ENCODE measurements at places on chromosomes 12 and 14.

GRCh38 chr14:102255401-102256190, 49.4 kb downstream of the MOK start:
- no peak for DNase-seq

DNA sequence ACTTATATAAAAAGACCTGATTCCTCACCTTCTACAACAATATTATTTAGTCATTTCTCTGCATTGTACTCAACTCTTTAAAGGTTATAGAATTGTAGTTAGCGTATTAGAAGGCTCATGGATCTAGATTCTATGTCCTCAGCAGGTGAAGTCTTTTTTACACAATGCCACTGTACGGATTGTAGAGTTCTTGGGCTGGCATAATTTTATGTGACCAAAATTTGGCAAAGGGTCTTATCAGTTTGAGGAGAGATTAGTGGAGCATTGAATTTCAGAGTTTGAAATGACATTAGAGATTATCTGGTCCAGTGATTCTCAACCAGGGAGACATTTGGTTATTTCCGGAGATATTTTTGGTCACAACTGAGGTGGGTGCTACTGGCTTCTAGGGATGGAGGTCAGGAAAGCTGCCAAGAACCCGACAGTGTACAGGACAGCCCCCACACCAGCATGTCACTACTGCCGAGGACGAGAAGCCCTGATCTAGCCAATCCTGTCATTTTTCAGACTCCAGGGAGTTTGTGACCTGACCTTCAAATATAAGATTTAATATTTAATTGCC, 63.9 kb downstream of the BICD1 start:
- DNase-seq, result no peak

DNA sequence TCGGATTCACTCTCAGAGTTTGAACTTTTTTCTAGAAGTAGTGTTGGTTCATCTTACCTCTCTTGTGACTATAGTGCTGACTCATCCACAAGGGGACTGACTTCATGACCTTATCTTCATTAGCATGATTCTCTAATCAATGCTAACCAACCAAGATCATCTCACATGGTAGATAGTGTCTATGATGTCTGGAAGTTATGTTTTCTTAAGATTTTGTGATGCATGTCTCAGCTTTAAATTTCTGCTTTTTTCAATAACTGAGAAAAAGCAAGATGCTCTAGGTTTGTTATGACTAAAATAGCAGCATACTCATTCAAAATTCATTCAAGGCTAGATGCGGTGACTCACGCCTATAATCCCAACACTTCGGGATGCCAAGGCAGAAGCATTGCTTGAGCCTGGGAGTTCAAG, 12.3 kb upstream of the SLC35E3 start:
- DNase-seq, result no peak

GRCh38 chr12:49792976-49793580, 35.1 kb downstream of the NCKAP5L start:
- DNase-seq, result no peak

DNA sequence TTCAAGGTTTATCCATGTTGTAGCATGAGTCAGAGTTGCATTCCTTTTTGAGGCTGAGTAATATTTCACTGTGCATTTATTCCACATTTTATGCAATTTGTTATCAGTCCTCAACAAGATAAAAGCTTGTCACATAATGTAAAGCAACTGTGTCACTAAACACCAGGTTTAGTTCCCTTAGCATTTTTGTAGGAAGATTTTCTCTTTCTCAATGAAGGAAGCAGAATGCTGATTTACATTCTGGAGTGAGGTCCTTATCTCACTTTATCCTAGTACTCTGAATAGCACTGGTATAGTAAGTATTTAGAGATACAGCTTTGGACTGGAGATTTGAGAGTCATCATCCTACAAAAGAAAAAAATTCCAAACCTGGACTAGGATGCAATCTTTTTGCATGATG, 9.8 kb upstream of the EXD2 start:
- DNase-seq, result no peak

- DNase-seq, result no peak
These were observed 42.8 kb downstream of the STXBP6 start for GRCh38 chr14:25006961-25007795.

GRCh38 chr12:114664651-114665320, 19.2 kb downstream of the TBX3 start:
- DNase-seq, result no peak

GRCh38 chr12:74250891-74251290, 286.7 kb upstream of the ATXN7L3B start:
- DNase-seq, result no peak

DNA sequence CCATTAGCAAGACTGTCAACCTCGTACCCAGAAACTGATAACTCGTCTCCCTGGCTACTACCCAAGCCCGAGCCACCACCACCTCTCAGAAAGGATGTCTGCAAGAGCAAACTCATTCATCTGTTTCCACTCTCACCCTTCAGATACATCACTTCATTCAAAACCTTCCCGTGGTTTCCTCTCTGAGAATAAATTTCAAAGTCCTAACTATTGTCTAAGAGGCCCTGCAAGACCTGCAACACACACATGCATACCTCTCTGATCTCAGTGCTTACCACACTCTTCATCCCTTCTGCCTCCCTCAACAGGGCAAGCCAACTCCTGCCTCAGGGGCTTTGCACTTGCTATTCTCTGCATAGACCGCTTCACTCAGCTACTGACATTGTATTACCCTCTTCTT, 40.6 kb downstream of the PPP1R13B start:
- DNase-seq, result no peak

- DNase-seq, result no peak
These were observed 332.6 kb upstream of the TMPO start for GRCh38 chr12:98182821-98183220.

DNA sequence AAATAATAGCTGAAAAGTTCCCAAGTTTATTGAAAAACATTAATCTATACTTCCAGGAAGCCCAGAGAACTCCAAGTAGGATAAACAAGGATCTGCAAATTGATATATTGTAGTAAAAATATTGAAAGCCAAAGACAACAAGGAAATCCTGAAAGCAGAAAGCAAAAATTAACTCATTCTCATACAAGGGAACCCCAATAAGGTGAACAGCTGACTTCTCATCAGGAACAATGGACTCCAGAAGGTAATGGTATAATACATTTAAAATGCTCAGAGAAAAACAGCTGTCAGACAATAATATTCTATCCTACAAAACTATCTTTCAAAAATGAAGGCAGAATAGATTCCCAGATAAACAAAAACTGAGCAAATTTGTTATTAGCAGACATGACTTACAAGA, 138.1 kb upstream of the BMP4 start:
- no peak for DNase-seq

- DNase-seq, result no peak
These were observed 6.3 kb downstream of the RNF10 start for GRCh38 chr12:120540445-120540844.

All from stimulated activated CD4-positive, alpha-beta T cell treated with anti-CD3 and anti-CD28 coated beads, Interleukin-15, amount 100 ng/mL, for 24 hours (primary cell).